ENCODE measurements at places on chromosomes 1 and 21.

DNA sequence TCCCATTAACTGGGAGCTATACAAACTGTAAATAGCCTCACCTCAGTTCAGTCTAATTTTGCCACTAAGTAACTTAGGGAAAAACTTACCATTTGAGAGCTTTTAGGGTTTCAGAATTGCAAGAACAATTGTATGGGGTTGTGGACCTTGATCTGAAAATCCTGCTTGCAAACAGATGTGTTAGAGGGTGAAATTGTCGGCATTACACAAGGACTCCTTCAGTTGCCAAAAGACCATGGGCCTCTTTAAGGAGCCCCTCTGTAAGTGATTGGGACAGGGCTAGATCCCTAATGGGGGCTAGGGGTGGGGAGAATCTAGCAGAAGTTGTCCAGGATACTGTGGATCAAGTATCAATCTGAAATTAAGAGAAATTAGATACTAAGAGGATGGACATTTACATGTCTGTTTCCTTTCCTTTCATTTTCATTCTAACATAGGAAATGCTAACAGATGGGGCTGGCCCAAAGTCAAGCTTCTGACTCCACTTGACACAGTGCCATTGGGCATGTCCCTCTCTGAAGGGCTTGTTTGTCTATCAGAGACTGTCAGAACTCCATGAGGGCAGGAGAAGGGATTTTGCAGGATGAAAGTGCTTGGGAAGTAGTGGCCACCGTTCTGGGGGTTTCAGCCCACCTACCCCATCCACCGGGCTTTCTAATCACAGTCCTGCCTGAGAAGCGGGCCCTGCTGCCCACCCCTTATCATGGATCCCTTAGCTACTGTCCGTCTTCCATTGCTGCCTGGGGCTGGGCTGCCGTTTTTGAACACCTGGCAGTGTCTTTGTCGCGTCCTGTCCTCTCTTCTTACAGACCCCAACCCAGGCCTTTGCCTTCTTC lies 54.7 kb downstream of the STUM start:
- peak; percentile 81 for DNase-seq

DNA sequence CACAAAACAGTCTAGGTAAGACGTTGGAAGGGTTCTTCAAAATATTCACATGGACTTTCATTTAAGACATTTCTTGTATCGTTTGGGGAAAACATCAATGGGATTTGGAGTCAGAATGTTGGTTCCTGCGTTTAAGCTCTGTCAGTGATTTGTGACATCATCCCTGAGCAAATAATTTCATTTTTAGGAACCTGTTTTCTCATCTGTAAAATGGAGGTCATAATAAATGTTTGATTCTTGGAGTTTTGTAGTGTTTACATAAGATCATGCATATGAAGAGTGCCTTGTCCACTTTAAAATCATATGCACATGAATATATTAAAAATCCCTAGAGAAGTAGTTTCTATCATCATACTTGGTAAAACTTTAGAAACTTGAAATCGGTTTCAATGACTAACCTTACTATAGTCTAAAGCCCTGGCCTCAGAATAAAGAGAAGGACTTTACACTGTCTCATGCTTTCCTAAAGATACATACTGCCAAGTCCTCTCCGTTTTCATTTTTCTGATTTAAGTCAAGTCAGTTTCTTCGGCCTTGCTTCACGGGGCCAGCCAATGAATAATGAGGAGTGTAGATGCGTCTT lies 178.4 kb downstream of the ADSS2 start:
- DNase-seq, result no peak

DNA sequence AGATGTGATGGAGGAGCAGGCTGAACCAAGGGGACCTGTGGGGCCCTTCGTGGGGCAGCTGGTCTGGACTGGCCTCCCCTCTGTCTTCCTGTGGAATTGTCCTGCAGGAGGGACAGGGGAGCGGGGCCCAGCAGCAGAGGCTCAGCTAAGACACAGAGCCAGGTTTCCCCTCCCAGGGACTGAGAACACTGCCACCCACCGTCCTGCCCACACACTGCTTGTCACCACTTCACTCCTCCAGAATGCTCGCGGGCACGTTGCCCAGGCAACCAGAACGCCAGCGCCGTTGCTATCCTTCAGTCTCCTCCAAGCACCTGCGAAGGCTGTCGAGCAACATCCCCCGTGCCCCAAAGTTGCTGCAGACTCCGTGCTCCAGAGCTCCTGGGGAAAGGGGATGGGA lies 46.4 kb downstream of the AJAP1 start:
- no peak for DNase-seq

- DNase-seq, result no peak
These were observed 82.1 kb downstream of the OLFM3 start for GRCh38 chr1:101914473-101915242.

DNA sequence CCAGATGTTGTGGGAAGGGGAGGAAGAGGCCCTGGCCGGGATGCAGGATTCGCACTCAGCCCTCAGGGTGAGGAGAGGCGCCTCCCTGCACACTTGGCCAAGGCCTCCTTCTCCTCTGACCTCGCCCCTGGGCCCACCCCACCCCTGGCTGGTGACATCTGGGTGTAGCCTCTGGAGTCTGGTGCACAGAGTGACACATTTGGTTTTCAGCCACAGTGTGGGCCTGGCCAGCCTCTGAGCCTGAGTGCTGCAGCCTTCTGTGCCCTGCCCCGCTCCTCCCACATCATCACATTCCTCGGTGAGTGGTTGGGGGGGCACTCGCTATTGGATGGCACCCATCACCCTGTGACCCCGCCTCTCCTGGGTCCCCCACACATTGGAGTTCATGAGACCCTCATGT lies 45.8 kb downstream of the PRDM16 start:
- no peak for DNase-seq
